ENCODE measurements at places on chromosomes 16 and 17. TPM values are rescaled to one million over a fixed set of nuclear protein-coding genes. Genes with fewer than 3 reads are reported as not detected.

GRCh38 chr16:10937068-10937859 lies 5.0 kb downstream of the DEXI start:
- DNase-seq: no peak

DNA sequence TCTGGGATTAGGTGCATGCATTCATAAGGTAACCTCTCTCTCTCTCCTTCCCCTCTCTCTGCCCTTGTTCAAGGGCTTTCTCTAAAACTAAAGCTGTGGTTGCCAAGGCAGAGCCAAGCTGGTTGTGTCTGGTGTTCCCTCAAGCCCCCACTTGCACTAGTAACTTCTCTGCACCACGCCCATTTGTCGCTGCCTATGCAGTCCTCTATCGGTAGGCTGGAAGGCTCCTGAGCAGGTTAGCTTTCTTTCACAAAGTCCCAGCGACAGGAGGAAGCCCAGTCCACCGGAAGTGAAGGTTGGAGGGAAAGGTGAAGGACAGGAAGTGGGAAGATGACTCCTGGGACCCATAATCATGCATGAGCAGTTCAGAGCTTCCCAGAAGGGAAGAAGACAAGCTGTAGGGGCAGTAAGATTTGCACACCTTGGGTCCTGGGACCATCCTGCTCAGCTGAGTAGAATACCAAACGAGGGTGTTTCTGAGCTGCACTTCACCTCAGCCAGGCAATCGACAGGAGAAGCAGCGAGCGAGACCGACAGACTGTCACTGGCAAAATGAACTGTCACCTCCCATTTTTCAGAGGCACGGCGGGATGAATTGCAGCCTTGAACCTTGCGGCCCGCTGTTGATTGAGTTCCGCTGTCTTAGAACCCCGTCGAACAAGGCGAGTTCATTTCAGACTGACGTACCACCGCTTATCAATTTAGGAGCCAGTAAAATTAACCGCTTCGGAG lies 14.7 kb upstream of the SKAP1 start:
- DNase-seq: no peak

- no peak for DNase-seq
These were observed 87.2 kb downstream of the LITAF start for GRCh38 chr16:11499295-11500089.

FAM20A gene
- polyA plus RNA-seq: 10.2 TPM

DNA sequence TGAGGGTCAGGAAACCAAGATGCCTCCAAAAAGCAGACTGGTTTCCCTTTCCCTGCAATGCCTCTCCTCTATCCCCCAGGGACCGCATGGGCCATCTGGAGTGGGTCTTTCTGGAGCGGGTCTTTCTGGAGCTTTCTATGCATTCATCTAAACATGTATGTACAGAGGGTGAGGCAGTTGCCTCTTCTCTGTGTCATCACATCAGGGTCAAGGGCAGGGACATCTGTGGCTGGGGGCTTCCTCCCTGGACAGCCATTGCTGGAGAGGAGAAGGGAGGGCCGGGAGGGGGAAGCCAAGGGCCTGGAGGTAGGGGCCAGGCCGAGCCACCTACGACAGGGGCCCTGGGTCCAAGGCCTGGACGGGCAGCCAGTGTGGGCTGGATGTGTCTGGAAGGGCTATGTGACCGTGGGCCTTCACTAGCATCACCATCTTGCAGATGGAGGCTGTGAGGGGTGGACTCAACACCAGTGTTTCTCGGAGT lies 840 bp downstream of the ADCY7 start:
- DNase-seq: no peak

DNA sequence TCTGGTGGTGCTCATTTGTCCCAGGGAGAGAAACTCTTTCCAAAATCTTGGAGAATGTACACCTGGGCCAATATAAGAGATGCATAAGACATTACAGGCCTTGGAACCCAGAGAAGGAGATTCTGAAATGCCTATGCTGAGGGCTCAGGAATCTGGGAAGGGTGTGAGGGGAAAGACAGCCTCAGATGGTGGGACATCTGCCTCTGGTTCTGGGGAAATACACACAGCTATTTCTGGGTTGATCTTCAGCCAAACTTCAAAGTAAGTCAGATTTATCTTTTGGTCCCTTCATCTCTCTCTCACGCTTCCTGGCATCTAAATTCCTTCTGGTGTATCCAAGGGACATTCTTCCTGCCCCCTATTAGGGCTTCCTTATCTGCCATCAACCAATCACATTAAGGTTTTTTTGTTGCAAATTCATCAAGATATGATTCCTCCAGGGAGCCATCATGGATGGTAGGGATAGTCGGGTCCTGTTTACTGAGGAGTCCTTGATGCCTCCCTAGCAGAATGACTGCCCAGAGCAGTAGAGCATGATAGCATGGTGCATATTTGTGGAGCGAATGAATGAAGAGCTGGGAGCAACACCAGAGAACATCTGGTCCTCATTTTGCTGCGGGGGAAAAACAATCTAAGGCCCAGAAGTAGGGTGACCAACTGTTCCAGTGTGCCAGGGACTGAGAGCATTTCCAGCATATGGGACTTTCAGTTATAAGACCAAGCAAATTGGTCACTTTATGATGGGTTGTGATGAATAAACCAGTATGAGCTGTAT lies 35.7 kb upstream of the DYNLL2 start:
- no peak for DNase-seq

DNA sequence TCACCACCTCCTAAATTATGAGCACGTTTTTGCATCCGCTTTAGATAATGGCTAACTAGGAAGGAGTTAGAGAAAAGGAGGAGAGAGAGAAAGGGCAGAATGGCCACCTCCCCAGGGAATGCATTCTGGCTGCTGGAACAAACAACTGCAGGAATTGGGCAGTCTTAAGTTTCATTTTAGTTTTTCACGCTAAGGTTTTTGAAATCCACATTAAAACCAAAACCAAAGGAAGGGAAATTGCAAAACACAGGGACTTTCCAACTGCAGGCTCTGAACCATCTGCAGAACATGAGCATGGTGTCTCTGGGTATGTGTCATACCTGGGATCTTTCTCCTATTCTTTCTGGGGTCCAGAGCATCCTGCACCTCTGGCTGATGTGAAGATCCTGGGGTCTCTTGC lies 12.1 kb upstream of the CCL8 start:
- DNase-seq: no peak
